Placental epithelial cell (primary cell): ENCODE measurements at places on chromosomes 16 and 17. TPM values are rescaled to one million over a fixed set of nuclear protein-coding genes. Genes with fewer than 3 reads are reported as not detected.

LRRC59 gene
- total RNA-seq, result 80.9 and 216 TPM in 2 replicates

EEF2K gene
- 28.3 and 29.2 TPM in 2 replicates for total RNA-seq

ZNF200 gene
- 8.6 and 10.6 TPM in 2 replicates for total RNA-seq

AIPL1 gene
- total RNA-seq, result not detected in 2 replicates

TBC1D3C gene
- total RNA-seq, result not detected in 2 replicates

ARL5C gene
- total RNA-seq, result not detected in 2 replicates

KRTAP3-1 gene
- not detected in 2 replicates for total RNA-seq

NPIPA3 gene
- 0.79 TPM in 1 of 2 replicates, not detected in the other for total RNA-seq

SALL1 gene
- total RNA-seq, result not detected in 2 replicates

JPT1 gene
- 53.4 and 162 TPM in 2 replicates for total RNA-seq

TMC7 gene
- 0.33 and 0.39 TPM in 2 replicates for total RNA-seq

AHSP gene
- not detected in 2 replicates for total RNA-seq

KRTAP2-2 gene
- not detected in 2 replicates for total RNA-seq

ENO3 gene
- total RNA-seq, result 3.7 and 8.2 TPM in 2 replicates

C16orf92 gene
- total RNA-seq, result not detected in 2 replicates

SHBG gene
- total RNA-seq, result 0.87 and 2.4 TPM in 2 replicates

SOX8 gene
- total RNA-seq, result 0.22 and 0.39 TPM in 2 replicates

STARD3 gene
- total RNA-seq, result 60.5 and 65.2 TPM in 2 replicates
